ENCODE measurements at places on chromosomes 3 and 15.

GRCh38 chr15:65209701-65210643 lies 1.3 kb downstream of the CILP start:
- DNase-seq, result no peak

DNA sequence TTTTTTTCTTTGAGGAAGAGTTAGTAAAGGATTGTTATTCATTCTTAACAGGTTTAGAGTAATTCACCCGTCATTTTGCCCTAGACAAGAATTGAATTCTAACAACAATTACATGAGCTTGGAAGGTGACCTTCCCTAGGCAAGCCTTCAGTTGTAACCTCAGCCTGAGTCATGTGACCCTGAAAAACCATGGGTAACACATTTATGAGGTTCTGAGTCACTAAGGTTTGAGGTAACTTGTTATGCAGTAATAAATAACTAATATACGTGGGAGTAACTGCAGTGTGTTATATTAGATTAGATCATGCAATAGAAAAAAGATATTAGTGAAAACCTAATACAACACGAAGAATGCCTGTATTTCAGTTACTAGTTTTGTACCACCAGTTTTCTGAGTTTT lies 237.6 kb upstream of the NDN start:
- no peak for DNase-seq

GRCh38 chr15:51260202-51260601 lies 78.2 kb downstream of the CYP19A1 start:
- peak; percentile 75 for DNase-seq

GRCh38 chr3:45986303-45986982 lies 9.2 kb downstream of the FYCO1 start:
- peak; percentile 77 for DNase-seq

DNA sequence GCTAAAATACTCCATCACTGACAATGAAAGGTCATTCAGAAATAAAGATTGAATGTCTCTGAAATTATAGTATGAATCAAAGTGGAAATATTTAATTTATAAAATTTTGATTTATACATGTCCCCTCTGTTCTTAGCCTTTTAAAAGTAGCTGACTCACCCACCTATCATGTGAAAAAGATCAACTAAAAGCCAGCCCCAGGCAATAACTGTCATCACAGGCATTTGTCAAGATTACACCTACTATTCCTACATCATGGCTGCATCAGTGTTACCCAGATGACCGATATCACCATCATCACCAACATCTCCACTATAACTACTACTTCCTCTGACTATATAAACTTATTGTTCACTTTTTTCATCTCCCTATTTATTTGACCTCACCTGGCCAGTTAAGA lies 14.3 kb upstream of the PIK3R4 start:
- DNase-seq, result no peak
